ENCODE measurements at places on chromosomes 5 and 9.

DNA sequence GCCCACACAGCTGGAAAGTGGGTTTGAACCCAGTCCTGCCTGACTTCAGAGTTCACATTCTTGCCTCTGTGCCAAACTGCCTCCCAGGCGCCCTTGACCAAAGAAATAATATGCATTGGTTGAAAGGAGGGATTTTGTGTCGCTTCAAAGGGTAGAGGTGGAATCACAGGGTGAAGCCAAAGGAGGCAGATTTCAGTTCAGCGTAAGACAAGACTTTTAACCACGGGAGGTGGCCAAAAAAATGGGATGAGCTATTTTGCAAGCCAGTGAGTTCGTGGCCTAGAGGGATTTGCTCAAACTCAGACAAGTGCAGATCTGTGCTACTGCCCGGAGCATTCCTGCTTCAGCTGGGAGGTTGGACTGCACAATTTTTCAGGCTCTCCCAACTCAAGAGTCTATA lies 57.6 kb upstream of the RANBP3L start:
- no peak for DNase-seq

GRCh38 chr5:9716838-9717281 lies 86.7 kb upstream of the TAS2R1 start:
- no peak for DNase-seq

- DNase-seq = no peak
These were observed 319.3 kb upstream of the ADAMTSL1 start for GRCh38 chr9:18154661-18155060.

- no peak for DNase-seq
These were observed 435.8 kb downstream of the CSNK1G3 start for GRCh38 chr5:123947797-123948196.

- no peak for DNase-seq
These were observed 203.8 kb downstream of the AUH start for GRCh38 chr9:91157883-91158282.

- no peak for DNase-seq
These were observed 26.3 kb upstream of the CORO2A start for GRCh38 chr9:98218562-98219363.

DNA sequence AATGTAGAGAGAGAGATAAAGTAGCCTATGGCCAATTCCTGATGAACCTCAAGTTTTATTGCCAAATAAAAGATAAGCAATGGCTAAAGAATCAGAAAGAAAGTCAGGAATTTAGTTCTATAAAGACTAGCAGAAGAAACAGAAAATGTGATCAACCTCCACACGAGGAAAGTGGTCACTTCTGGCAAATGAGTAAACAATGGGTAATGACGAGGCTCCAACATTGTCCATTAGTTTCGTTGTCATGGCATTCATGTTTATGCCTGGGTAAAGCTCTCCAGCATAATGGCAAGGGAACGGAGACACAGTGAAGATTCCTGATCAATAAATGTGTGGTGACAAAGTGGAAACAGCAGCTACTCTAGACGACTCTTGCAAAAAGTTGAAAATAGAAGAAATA lies 341.8 kb upstream of the CTNND2 start:
- DNase-seq = no peak

DNA sequence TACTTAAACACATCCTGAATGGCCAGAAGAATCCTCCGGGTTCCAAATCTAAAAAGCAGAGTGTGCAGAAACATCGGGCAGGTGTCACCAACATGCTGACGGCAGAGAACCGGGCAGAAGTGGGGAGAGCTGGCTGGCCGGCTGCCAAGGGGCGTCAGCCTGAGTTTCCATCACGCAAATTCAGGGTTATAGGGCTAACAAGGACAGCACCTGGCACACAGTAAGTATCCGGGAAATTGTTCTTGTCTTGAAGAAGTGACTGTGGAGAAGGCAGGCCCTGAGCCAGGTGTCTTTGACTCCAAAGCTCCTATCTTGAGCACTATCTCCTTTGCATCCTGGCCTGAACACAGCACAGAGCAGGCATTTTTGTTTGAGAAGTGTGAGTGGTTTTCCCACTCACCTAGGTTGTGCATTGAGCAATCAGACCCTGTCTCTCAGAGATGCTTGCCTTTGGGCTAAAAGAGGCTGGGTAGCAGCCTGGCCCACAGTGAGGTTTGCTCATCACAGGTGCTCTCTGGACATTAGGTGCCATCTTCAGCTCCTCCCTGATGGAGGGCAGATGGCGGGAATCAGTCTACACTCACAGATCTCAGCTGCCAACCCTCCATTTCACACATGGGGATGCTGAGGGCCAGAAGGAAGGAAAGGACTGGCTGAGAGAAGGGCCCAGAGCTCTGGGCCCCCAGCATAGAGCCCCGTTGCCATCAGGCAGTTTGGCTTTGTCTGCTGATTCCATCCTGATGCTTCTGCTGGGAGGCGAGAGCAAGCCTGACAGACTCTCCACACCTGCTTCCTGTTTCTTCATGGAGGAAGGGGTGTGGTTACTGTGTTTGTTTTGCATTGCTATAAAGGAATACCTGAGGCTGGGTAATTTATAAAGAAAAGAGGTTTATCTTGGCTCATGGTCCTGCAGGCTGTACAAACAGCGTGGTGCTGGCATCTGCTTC lies 52.8 kb downstream of the WHRN start:
- peak; percentile 14 for DNase-seq

- no peak for DNase-seq
These were observed 260.9 kb upstream of the TUT7 start for GRCh38 chr9:86614871-86615849.

- DNase-seq = no peak
These were observed 6.3 kb upstream of the GZMA start for GRCh38 chr5:55096182-55096581.

DNA sequence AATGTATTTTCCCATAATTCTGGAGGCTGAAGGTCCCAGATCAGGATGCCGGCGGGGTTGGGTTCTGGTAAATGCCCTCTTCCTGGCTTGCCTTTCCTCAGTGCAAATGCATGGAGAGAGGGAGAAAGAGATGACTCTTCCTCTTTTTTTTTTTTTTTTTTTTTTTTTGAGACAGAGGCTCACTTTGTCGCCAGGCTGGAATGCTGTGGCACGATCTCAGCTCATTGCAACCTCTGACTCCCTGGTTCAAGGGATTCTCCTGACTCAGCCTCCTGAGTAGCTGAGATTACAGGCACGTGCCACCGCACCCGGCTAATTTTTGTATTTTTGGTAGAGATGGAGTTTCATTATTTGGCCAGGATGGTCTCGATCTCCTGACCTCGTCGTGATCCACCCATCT lies 300.0 kb upstream of the TAS2R1 start:
- DNase-seq = no peak

DNA sequence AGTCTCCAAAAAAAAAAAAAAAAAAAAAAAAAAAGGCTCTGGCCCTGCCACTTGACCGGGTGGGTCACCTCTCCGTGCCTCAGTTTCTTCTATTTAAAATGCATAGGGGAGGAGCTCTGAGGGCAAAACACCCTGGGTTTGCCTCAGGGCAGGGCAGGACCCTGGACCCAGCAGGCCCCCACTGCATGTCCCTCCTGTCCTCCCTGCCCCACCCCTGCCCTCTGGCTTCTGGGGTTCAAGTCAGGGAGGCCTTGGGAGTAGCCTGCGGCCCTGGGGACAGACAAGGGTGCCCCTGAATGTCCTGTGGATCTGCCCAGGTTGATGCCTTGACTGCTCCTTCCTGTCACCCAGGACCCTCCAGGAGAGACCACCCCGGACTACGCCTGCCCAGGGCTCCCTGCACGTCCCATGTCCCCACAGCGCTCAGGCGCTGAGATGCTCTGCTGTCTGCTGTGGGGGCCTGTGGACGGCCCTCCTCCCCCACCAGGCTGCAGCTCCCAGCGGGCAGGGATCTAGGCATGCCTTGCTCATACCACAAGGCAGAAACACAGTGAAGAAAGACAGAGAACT lies 35.4 kb downstream of the ADAMTS2 start:
- no peak for DNase-seq

DNA sequence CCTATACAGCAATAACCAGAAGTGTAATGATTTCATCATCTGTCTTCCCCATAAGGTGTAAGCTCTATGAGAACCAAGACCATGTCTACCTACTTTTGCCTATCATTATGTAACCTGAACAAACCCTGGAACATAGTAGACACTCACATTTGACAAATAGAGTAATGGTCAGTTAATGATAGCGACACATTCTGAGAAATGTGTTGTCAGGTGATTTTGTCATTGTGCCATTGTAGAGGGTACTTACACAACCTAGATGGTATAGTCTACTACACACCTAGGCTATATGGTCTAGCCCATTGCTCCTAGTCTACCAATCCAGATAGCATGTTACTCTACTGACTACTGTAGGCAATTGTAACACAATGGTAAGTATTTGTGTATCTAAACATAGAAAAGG lies 22.3 kb upstream of the WDR41 start:
- no peak for DNase-seq

GRCh38 chr9:35616681-35617459 lies 1.3 kb downstream of the CD72 start:
- peak; percentile 61 for DNase-seq

DNA sequence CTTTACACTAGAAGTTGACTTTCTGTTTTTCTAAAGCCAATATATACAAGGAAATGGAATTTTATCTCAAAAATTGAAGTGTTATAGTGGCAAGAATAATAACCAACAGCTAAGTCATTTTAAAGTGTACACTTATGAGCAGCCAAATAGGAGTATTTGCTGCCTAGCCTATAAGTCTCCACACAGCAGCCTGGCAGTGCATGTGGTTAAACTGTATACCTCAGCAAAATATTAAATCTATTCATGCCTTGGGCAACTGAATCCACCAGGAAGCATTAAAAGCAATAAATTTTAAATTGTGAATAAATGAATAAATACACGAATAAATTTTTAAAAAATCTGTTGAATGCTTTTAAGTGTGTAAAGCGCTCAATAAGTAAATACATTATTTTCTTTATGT lies 432.4 kb upstream of the RORB start:
- DNase-seq = no peak

DNA sequence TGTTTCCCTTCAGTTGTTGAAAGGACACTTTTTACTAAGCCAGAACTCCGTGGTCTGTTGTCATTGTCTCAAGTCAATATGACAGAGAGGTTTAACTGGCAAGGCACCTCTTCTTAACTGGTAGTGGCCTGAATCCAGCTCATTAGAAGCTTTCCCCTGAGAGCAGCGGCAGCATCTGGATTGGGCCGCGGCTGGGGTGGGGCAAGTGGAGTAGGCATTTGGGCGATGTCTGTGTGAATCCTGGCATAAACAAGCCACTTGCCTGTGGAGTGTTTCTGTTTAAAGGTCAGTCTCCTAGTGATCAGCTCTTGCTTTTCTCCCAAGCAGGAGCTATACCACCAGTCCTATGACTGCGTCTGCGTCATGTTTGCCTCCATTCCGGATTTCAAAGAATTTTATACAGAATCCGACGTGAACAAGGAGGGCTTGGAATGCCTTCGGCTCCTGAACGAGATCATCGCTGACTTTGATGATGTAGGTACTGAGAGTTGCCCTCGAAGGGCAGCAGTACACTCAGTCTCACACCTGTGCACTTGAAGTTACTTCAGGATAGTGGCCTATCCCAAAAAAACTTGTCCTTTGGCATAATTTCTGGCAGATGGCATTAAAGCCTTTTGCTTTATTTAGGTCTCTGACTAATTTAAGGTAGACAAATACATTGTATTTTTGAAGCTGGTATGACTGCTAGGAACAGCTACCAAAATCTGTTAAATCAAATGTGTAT lies 48.9 kb downstream of the CFAP90 start:
- DNase-seq = no peak

GRCh38 chr5:15827741-15828140 lies 327.8 kb downstream of the FBXL7 start:
- DNase-seq = no peak

DNA sequence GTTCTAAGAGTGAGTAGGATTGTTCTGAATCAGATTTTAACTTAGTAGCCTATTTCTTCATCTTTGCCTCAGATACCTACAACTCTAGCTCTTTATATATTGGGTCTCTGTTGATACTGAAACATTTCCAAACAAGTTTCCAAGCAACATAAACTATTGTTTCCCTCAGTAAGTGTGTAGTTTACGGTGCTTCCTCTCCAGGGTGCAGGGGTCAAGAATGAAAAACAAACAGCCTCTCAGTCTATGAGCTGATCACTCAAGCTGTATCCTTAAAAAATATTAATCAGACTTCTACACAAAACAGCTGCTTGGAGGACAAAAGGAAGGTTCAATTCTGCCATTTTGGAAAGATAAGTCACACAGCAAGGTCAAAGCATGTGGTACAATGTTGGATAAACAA lies 75.0 kb downstream of the ADAMTS12 start:
- no peak for DNase-seq

GRCh38 chr5:125581311-125581710 lies 834.9 kb upstream of the ZNF608 start:
- DNase-seq = no peak

GRCh38 chr5:27387535-27388073 lies 349.2 kb upstream of the CDH9 start:
- no peak for DNase-seq

DNA sequence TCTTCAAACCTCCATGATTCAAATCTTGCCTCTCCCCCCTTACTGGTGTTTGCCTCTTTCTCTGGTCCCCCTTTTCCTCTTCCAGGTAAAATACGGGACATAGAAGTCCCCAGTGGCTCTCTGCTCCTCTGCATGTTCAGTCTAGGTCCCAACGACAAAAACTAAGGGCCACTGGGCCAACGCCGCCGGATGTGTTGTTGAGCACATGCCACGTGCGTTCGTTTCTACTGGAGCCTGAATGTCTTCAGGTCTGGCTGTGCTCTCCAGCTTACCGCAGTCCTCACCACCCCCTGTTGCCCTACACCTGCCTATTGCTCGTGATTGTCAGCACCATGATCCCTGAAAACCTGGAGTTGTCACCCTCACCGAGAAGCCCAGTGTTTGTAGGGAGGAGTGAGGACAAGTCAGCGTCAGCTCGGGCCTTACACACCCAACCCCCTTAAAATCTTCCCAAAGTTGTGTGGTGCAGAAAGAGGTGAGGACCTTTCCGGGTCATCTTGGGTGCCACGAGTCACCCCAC lies 2.8 kb upstream of the ADAMTS2 start:
- DNase-seq = no peak

DNA sequence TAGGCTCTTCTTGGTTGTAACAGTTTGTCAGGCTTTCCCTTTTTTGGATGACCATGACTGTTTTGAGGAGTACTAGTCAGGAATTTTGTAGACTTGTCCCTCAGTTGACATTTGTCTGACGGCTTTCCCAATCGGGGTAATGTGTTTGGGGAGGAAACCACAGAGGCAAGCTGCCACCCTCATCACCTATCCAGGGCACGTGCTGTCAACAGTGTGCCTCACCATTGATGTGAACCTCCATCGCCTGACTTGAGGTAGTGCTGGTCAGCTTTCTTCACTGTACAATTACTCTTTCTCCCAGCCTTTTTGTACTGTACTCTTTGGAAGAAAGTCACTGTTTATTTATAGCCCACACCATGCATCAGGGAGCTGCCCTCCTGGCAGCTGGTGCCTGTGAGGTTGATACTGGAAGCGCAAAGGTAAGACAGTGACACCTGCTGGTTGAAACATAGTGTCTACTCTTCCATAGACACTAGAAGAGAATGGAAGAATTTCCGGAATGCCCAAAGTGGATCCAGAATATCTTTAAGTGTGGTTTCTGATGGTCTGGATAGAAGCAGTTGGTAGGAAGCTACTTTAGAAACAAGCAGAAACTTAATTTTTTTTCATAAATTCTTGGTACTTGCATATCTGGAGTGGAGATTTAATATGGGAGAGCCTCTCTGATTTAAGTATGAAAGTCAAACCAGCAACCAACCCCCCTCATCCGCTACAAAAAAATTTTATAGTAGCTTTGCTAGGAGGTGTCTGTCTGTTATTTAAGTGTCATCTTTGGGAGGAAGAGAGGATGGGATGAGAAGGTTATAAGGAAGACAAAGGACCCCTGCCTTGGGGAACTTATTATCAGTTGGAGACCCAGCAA lies 69.3 kb downstream of the SNX30 start:
- DNase-seq = no peak
